ENCODE measurements at places on chromosomes 6 and 20. TPM values are rescaled to one million over a fixed set of nuclear protein-coding genes. Genes with fewer than 3 reads are reported as not detected.

DNA sequence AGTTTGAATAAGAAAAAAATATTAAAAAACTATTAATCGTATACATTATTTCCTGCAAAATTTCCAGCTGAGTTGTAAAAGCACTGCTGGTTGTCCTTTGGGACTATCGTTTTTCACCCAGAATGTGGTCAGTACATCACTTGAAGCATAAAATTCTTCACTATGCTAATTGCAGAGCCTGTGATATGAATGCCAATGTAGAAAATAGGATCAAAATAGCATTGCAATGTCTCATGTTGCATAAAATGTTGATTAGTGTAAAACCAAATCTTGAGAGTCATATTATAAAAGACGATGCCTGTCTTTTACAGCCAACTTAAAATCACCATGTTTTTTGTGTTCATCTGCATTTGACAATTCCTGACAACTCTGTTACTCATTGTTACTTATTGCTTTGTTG, 207.7 kb downstream of the MMUT start:
- H3K27me3 ChIP-seq = no peaks in the 10 kb centered on the region
- no peak overlapping the region for H3K27ac ChIP-seq
- no peak overlapping the region for H3K4me3 ChIP-seq
- no peaks in the 10 kb centered on the region for H3K36me3 ChIP-seq
- ATAC-seq = no peak

- ATAC-seq = no peak
- no peaks in the 10 kb centered on the region for H3K36me3 ChIP-seq
- H3K4me3 ChIP-seq = no peak overlapping the region
- no peaks in the 10 kb centered on the region for H3K27me3 ChIP-seq
- H3K4me1 ChIP-seq = no peaks in the 10 kb centered on the region
Measured at GRCh38 chr6:133169901-133170300, 71.3 kb upstream of the EYA4 start.

The CD83 gene
- 14.9 TPM for total RNA-seq

The HLA-DQB2 gene
- total RNA-seq = 1.5 TPM

The GRM1 gene
- total RNA-seq = 0.04 TPM

DNA sequence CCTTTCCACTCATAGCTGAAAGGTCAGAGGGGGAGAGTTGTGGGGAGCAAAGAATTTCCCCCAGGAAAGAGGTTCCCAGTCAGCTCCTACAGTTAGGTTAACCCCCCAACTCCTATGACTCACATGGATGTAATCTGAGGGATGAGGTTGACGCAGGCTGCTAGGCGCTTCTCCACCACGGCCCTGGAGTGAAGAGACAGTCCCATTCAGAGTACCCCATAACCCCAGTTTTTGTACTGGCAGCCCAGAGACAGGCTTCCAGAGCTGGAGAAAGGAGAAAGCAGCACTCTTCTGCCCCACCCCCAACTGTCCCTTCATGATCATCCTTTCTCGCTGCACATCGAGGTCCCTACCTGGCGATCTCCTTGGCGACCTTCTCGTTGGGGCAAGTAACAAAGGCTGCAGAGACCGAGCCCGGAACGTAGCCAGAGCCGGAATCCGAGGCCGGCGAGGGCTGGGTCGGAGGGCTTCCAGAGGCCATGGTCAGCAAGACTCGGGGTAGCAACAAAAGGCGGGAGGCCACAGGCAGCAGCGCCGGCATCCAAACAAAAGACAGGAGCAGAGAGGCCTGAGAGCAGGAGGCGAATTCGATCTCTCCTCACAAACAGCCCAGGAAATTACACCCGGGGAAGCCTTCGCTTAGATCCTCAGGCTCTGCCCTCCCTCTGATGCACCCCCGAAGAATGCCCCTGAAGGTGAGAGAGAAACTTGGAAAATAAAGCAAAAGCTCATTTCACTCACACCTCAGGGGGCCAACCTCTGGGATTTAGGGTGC, 592 bp downstream of the CUTA start:
- peaks cover 68% of the 10 kb centered on the region for H3K36me3 ChIP-seq
- peak; percentile 33 for ATAC-seq
- H3K4me3 ChIP-seq = peak overlapping the region; percentile 96
- peak overlapping the region; percentile 97 for H3K27ac ChIP-seq

- H3K4me1 ChIP-seq = no peaks in the 10 kb centered on the region
- H3K4me3 ChIP-seq = no peak overlapping the region
- H3K27ac ChIP-seq = no peak overlapping the region
- ATAC-seq = no peak
Measured at GRCh38 chr6:9204171-9204570, 768.8 kb upstream of the SLC35B3 start.

GRCh38 chr6:29864037-29864810, 36.6 kb downstream of the HLA-G start:
- H3K4me1 ChIP-seq = no peaks in the 10 kb centered on the region
- no peak overlapping the region for H3K4me3 ChIP-seq
- H3K27me3 ChIP-seq = peaks cover 36% of the 10 kb centered on the region
- ATAC-seq = no peak

- no peaks in the 10 kb centered on the region for H3K4me1 ChIP-seq
- H3K4me3 ChIP-seq = no peak overlapping the region
- H3K27ac ChIP-seq = no peak overlapping the region
Measured at GRCh38 chr6:116405652-116406356, 35.1 kb downstream of the DSE start.

The RAD21L1 gene
- total RNA-seq = not detected

DNA sequence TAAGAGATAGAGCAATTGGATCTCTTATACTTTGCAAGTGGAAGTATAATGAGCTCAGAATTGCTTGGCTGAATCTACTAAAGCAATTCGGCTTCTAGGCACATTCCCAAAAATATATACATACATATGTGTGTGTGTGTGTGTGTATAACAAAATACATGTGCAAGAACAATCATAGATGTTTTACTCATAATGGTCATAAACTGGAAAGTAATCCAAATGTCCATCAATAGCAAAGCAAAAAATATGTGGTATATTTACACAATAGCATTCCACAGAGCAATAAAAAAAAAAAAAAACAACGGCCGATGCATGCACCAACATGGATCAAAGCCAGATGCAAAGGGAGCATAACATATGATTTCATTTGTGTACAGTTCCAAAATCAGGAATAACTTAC, 707.9 kb downstream of the RFPL4B start:
- H3K27ac ChIP-seq = no peak overlapping the region
- H3K4me3 ChIP-seq = no peak overlapping the region
- H3K27me3 ChIP-seq = no peaks in the 10 kb centered on the region
- no peak for ATAC-seq
- H3K36me3 ChIP-seq = no peaks in the 10 kb centered on the region
- no peaks in the 10 kb centered on the region for H3K4me1 ChIP-seq

The SHLD1 gene
- total RNA-seq = 12.9 TPM

GRCh38 chr6:11876934-11877433, 98.4 kb upstream of the ADTRP start:
- no peak overlapping the region for H3K4me3 ChIP-seq
- no peaks in the 10 kb centered on the region for H3K27me3 ChIP-seq
- no peaks in the 10 kb centered on the region for H3K36me3 ChIP-seq
- no peak overlapping the region for H3K27ac ChIP-seq
- H3K4me1 ChIP-seq = no peaks in the 10 kb centered on the region
- ATAC-seq = no peak

- ATAC-seq = no peak
- no peaks in the 10 kb centered on the region for H3K36me3 ChIP-seq
- peaks cover 24% of the 10 kb centered on the region for H3K27me3 ChIP-seq
Measured at GRCh38 chr20:58113716-58114115, 114.7 kb downstream of the ANKRD60 start.

DNA sequence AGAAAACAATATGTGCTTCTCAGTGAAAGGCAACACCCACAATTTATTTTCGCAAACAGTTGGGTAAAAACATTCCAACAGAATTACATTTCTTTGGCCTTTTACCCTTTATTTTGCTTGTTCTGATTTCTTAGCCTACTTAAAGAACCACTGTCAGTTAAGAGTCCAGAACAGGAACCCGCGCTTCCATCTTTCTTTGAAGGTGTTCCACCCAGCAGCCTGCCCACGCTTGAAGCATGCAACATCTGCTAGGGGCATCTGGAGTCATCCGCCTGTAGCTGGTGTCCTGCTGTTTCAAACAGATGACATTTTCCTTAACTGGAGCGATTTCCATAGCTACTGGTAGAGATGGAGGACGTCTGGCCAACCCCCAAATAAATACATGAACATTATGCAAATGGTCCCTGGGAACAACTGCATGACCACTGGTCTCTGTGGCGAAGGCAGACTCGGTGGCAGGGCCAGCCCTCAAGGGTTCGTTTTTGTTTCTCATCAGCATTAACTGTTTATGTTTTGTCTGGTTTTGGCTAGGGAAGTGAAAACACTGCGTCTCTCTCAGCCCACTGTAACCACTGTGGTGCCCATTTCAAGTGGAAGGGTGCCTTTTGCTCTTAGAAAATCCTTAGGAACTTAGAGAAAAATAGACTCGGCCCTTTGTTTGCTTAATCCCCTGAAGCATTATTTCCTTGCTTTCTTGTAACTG, 51.6 kb downstream of the LAMA4 start:
- no peak overlapping the region for H3K27ac ChIP-seq
- peaks cover 43% of the 10 kb centered on the region for H3K27me3 ChIP-seq
- ATAC-seq = no peak
- no peaks in the 10 kb centered on the region for H3K4me1 ChIP-seq
- H3K4me3 ChIP-seq = no peak overlapping the region
- no peaks in the 10 kb centered on the region for H3K36me3 ChIP-seq

Data from activated T-helper 17 cell treated with anti-CD3 and anti-CD28 coated beads, Interleukin-2, amount 50 U/mL, for 72 hours (primary cell).